ENCODE measurements at places on chromosomes 7 and 10. TPM values are rescaled to one million over a fixed set of nuclear protein-coding genes. Genes with fewer than 3 reads are reported as not detected.

- DNase-seq, result no peak
Observed at GRCh38 chr7:112665709-112666108, 124.5 kb downstream of the TMEM168 start.

GRCh38 chr10:7389844-7390243, 21.0 kb downstream of the SFMBT2 start:
- DNase-seq, result no peak

GRCh38 chr10:117197189-117197588, at the start of gene KCNK18:
Gene KCNK18 (plus strand): TSS chr10:117197489. CDS start chr10:117197489, 0 bp downstream.
- no peak for DNase-seq

PTPRZ1 gene
- total RNA-seq, result 0.74 TPM

DNA sequence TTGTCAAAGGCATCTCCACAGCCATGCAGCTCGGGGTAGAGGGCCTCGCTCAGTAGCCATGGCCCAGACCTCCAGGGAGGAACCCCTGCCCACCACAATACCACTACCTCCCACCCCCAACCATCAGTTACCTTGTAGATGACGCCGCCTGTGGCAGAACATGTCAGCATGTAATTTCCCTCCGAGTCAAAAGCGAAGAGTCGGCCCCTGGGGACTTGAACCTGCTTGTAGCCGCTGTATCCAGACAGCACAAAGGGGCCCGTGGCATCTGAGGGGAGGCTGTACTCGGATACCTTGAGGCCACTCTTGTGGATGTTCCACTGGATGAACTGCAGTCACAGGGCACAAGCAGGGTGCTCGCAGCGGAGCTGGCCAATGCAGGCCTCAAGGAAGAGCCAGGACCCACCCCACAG, 16.3 kb upstream of the CYREN start:
- DNase-seq, result no peak

GRCh38 chr10:101441541-101442455, 87.8 kb downstream of the BTRC start:
- DNase-seq, result no peak

DNA sequence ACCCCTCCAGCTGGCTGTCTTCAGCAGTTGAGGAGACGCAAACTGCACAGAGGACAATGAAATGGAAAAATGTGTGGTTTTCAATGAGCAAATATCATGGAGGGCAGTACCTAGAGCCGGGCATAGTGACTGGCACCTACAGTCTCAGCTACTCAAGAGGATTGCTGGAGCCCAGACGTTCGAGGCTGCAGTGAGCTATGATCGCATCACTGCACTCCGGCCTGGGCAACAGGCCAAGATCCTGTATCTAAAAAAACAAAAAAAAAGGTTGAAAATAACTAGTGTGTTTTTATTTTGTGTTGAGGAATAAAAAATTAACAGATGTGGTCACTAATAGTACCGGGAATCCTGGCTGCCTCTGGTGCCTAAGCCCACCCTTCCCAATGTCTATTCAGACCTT, 345.5 kb downstream of the GALNT17 start:
- no peak for DNase-seq

DNA sequence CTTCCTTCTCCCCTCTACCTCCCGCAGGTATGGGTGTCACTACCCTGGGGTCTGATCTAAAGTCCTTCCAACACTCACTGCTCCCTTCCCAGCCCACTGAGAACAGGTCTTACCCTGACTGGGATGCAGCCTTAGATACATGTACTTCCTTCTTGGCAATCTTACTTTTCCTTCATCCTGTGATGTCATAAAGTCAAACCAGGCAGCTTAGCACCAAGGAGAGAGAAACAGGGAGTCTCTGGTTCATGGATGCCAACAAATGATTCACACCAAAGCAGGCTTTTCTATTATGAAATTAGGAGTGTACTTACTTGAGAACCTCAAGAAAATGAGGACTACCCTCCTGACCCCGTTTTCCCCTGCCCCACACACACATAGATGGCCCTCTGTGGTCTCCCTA, 111.0 kb upstream of the KMT2E start:
- no peak for DNase-seq

GRCh38 chr10:101535949-101536348, 52.1 kb downstream of the POLL start:
- DNase-seq, result no peak

PLAC9 gene
- total RNA-seq, result 0.79 TPM

PPIF gene
- total RNA-seq, result 37.1 TPM

CLEC2L gene
- total RNA-seq, result 0.22 TPM

CLEC5A gene
- not detected for total RNA-seq

DNA sequence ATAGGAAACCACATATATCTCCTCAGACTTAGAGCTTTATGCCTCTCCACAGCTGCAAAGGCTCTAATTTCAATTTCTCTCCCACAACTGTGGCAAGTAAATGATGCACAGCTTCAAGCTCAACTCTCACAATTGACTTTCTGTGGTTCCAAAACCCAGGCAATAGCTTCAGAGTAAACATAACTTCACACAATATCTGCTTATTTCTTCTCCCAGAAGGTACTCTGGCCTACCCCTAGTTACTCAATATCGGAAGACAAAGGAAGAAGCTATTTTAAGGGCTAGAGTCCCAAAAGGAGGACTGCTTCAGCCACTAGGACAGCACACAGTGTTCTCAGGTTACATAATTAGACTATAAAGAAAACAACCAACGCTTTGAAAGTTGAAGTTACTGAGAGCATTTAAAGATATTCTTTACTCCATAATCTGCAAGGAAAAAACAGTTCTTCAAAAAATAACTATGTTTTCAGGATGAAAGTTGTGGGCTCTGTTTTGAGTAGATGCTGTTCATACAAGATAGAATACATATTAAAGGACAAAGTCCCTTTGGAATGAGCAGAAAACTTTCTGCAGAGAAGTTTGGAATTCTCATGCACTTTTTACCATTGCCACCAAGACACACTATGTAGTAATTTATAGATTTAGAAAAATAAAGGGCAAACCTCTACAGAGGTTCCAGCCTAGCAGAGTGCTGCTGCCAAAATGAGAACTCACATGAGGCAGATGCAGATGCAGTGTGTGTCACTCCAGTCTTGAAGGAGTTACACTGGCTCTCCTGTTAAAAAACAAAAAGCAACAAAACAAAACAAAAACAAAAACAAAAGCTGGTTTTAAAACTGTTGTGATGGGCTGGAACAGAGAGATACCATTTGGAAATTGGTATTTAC, 81.8 kb downstream of the NT5C2 start:
- DNase-seq, result no peak

CRYGN gene
- 3.2 TPM for total RNA-seq

- no peak for DNase-seq
Observed at GRCh38 chr10:11831520-11831951, 8.4 kb downstream of the PROSER2 start.

SEMA3E gene
- 1.1 TPM for total RNA-seq

- no peak for DNase-seq
Observed at GRCh38 chr7:40965774-40966173, 737.1 kb downstream of the INHBA start.

DNA sequence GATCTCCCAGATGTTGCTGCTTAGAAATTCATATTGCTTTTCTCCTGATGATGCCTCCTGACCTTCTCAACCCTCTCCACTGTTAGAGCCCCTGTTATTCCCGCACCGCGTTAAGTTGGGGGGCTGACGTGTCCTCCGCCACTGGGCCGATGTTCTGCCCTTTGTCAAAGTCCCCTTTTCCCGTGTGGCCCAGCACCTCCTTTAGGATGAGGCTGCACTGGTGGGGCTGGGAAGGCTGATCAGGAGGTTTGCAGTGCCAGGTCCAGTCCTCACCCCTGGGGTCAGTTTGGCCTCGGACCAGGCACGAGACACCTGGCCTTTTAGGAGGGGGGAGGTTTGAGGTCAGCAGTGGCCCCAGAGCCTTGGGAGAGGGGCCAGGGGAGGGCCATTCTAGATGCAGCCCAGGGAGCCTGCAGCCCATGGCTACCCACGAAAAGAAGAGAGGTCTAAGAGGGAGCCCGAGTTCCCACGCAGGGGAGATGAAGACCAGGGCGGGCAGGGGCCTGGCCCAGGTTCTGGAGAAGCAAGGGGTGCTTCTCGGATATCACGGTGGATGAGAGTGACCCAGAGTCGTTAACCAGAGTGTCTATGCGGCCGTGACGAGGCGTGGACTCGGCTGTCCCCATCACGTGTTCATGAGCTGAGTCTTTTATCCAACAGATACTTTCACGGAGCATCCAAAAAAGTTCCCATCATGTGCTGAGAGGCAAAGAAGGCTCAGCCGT, 150.4 kb downstream of the DNAJB6 start:
- DNase-seq, result no peak

CTAGE8 gene
- 8.9 TPM for total RNA-seq

- DNase-seq, result no peak
Observed at GRCh38 chr7:26504411-26505120, 212.9 kb downstream of the SNX10 start.

DNA sequence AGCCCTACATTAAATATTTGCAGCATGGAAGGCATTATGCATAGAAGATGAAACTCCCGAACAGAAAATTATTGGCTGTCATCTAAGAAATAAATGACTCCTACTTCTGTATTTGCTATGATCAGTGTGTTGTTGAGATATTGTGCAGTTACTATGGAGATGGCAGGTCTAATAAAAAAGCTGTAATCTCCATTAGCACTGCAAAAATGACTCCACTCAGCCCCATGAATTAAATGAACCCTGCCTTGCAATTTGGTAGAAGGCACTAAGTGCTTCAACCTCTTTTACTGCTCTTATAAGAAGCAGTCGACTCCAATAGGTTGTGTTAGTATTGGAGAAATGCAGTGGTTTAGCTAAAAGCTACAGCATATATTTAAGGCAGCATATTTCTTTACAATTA, 290.0 kb upstream of the PHYHIPL start:
- DNase-seq, result no peak

- DNase-seq, result no peak
Observed at GRCh38 chr10:125679436-125679835, 3.5 kb downstream of the TEX36 start.

ADRB1 gene
- total RNA-seq, result not detected
